Thyroid gland (tissue), 4 donors: ENCODE measurements at places on chromosomes 16 and 17. TPM values are rescaled to one million over a fixed set of nuclear protein-coding genes. Genes with fewer than 3 reads are reported as not detected.

- no peak for DNase-seq
Observed at GRCh38 chr16:55055262-55055661, 124.6 kb downstream of the IRX5 start.

DNA sequence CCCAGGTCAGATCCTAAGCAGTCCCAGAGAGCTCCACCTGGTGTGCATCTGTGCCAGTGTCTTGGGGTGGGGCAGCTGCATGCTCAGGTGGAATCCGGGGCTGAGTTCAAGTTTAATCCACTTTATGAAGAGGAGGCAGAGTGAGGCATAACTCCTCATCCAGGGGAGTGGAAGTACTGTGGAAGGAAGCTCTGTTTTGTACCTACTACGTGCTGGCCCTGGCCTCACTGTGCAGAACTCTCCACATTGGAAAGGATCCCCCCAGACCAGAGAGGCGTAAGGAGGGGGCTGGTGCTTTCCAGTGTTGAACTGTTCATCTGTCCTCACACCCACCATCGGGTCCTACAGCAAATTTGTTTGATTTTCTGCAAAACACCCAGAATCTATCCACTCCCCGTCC lies 78.0 kb downstream of the ABCC6 start:
- DNase-seq = no peak

ARL5C gene
- not detected for total RNA-seq

KLHL10 gene
- not detected for total RNA-seq

- no peak for DNase-seq
Observed at GRCh38 chr17:15885770-15886169, 59.2 kb upstream of the ADORA2B start.
